CD4-positive, alpha-beta T cell treated with Interleukin-21 for 1 hour (primary cell): ENCODE measurements at places on chromosomes 2 and 18.

DNA sequence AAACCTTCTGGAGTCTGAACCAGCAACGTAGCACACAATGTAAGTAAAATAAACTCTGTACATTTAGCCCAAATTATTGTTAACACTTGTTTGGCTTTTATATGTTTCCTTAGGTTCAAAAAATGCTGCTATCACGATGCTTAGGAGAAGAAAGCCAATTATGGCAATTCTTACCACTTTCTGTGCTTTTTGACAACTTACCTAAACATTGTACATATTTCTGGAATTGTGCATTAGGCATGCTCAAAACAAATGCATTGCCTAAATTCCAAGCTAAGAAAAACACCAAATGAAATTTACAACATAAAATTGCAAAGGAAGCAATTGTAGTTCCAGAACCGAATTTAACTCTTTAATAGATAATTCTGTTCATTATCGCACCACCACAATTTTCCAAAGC lies 585.6 kb upstream of the DSEL start:
- DNase-seq: no peak

DNA sequence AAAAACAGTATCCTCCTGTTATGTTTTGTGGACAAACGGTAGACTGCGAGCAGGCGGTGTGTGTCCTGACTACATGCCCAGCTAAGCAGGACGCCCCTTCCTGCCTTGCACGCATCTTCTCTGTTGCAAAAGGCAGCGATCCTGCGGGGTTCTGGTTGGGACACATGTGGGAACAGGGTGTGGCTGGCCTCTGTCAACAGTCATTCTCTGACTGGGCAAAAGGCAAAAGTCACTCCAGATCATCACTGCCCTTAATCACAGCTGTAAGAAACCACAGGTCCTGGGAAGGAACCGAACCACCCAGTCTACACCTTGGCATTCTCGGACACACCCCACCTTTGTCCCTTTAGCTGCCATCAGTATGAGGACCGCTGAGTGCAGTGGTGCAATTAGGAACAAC lies 44.3 kb upstream of the TMEM87B start:
- no peak for DNase-seq

DNA sequence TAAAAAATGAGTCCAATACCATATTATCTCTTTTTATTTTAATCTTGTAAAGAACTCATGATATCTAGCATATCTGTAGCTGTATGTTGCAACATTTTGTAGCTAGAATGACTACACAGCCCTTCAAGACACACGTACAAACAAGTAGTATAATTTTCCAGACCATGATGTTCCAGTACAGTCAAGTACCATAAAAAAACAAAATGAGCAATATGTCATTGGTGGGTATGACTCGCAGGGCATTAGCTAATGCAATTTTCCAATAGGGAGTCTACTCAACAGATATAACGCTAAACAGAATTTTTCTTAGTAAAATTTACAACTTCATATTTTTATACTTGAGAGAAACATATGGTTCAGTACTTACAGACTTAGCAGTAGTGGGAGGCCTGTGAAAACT lies 53.6 kb upstream of the UGP2 start:
- DNase-seq: no peak

GRCh38 chr2:216538538-216538937 lies 39.9 kb downstream of the RPL37A start:
- DNase-seq: no peak

DNA sequence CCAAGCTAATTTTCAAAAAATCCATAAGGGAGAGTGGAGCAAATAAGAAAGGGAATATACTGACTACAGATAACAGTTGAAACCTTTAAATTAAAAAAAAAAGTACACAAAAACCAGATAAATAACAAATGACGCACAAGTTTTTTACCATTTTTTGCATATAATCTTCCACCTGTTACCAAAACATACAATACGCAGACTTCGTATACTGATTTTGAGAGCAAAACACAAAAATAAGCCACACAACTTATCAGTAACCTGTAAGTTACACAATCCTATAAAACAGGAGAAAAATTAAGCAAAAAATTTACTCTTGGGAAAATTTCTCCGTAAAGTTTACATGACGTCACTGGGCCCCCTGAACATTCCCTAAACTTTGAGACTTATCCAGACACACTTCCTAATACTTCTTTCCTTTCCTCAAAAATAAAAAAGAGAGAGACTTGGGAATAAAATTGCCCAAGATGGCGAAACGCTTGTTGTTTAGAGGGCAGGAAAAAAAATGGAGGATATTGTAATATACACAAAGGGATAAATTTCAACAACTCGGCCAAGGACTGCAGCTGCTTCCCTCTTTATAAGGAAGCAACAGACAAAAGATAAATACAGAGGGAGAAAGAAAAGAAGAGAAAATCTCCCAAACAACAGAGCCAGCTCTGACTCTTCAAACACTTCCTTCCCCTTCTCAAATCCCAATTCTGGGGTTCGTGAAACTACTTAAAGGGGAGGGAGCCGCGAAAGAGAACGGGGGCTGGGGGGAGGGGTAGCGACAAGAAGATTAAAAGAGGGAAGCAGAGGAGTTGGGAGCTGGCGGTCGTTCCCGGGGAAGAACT lies 1.6 kb downstream of the BAZ2B start:
- no peak for DNase-seq

GRCh38 chr2:221434142-221434541 lies 138.0 kb downstream of the EPHA4 start:
- DNase-seq: no peak

DNA sequence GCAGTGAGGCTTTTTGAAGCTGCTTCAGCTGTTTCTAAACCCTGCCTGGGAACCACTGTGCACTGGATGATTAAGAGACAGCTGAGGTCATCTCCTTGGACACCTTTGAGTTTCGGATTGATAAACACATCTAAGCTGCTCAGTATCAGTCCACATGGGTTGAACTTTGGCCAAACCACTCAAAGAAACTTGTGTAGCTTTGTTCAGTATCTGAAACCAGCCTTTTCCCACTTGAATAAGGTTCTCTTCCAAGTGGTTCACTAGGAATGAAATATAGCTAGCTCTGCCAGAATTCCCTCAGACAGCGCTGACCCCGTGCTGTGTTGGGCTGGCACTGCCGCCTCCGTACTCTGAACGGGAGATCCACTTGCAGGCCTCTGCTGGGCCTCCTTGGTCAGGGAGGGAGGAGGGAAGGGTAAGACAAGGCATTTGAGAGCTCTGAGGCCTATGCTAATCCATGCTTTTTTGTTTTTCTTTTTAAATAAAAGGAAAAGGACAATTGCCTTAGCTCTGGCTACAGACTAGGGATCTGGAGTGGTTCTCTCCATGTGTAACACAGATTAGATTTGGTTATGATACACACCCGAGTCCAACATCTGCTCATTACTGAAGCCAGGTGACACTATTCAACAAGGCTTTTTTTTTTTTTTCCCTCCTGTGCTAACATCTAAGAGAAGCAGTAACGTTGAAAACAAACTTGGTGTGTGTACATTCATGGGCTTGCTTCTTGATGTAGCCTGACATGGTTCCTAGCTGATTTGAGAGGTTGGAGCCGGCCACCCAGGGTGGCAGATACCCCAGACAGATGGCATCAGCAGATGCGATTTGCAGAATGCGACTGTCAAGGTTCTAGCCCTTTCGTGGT lies 67.7 kb downstream of the NCK2 start:
- DNase-seq: no peak

DNA sequence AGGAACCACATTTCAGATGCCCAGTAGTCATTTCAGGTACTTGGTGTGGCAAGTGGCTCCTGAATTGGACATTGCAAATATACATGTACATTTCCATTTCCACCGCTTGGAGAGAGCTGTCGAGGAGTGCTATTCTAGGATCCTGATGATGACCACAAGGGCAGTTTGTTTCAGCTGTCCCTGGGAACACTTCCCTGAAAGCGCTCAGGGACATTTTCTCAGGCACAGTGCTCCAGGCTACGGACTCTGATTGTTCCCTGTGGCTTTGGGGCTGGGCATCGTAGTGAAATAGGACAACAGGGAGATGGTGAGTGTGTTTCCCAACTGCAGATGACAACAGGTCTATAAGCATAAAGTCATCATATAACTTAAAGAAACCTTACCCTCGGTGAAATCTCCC lies 3.1 kb downstream of the DBI start:
- no peak for DNase-seq

DNA sequence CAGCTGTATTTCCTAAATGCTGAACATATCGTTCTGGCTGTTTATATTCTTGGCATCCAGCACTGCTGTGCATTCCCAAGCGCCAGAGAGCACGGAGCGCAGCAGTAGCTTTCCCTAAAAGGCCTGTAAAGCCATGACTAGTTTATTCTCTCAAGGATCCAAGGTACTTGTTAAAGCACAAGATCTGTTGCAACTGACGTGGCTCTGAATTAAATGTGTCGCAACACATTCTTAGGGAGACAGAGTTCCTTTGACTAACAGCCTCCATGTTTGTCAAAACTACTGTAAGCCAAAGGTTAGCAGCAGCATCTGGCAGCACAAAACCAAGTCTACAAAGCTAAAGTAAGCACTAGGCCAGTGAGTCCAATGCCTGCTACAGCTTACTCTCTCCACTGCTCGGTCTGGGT lies 188.6 kb upstream of the FN1 start:
- DNase-seq: no peak

GRCh38 chr2:118124288-118124891 lies 36.1 kb downstream of the INSIG2 start:
- no peak for DNase-seq

GRCh38 chr18:26943906-26944305 lies 78.4 kb upstream of the AQP4 start:
- DNase-seq: no peak

DNA sequence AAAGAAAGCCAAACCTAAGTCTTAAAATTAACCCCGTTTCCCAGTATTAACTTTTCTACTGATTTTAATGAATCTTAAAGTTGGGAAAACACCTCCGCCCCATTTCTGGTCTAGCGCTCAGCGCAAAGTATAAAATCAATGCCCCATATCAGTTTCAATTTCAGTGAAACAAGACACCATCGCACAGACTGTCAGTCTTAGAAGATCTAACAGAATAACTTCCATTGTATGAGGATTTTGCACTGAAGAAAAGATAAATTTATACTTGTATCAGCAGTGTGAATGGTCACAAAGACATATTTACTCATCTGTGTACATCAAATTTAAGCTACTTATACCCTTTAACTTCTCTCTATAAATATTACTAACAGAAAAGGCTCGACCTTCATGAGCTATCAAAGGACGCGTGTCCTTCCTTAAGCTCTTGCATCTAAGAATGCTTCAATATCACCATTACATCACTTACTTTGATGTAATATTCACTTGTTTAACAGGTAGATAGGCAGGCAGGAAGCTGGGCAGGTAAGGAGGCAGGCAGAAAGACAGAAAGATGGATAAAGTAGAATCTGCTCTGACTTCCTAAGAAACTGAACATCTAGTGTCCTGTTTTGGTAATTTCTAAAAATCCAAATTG lies 183.0 kb downstream of the TCF4 start:
- no peak for DNase-seq

DNA sequence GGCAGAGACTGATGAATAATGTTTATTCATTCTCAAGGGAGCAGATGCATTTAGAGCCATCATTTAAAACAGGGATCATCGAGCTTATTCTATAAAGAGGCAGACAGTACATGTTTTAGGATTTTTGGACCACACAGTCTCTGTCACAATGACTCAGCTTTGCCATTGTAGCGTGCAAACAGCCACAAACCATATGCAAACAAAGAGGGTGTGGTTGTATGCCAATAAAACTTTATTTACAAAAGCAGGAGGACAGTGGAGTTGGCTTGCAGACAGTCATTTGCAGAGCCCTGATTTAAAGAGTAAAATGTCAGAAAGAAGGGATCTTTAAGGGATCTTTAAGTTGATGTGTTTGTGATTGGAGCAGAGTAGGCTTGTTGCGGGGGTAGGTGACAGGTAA lies 51.5 kb downstream of the SMIM21 start:
- DNase-seq: no peak

DNA sequence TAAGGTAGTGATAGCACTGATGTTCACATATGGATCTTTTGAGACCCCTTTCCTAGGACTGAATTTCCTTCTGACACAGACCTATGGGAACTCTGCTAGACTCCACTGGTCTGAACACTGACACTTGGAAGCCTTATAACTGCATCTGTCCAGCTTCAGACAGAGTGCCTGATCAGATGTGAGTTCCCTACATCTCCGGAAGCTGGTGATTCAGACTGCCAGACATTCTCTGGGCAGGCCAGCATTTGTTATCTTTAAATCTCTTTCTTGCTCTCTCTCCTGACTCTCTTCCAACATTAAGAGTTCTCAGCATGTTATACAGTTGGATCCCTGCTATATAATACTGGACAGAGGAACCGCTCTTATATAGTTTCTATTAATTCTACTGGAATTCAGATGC lies 408.5 kb downstream of the ZEB2 start:
- no peak for DNase-seq

- DNase-seq: no peak
Measured at GRCh38 chr2:62319070-62319469, 123.2 kb downstream of the B3GNT2 start.

DNA sequence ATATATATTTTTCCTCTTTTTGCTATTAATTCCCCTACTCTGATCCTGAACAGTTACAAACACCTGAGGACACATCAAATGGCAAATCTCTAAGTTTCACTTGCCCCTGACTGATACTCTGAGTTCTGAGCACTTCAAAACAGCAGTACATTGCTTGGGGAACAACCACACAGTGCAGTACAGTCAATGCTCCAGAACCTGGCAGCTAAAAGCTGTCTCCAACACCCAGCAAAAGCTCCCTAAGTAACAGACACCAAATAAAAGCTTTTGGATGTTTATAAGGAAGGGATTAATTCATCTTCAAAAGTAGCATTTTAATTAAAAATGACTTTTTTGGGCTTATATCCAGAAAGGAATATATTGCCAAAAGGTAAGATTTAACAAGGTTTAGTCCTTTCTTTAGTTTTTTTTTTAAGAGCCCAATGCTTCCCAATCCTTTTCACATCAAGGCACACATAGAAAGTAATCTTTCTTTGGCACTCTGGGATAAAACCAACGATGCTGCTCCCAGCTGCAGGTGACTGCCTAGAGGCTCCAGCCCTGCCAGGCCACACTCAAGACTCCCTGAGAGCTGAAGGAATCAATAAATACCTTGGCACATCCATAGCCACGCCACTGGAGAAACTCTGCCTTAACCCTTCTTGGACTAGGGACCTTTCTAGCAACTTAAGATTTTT lies 164.9 kb upstream of the ZFP36L2 start:
- no peak for DNase-seq

- DNase-seq: no peak
Measured at GRCh38 chr18:45844938-45845337, 19.5 kb downstream of the SIGLEC15 start.

GRCh38 chr2:160695402-160696086 lies 201.9 kb upstream of the RBMS1 start:
- DNase-seq: no peak

- no peak for DNase-seq
Measured at GRCh38 chr2:238563551-238563950, 136.8 kb downstream of the ASB1 start.
